Stimulated activated CD8-positive, alpha-beta memory T cell treated with anti-CD3 and anti-CD28 coated beads, Interleukin-12 subunit alpha, Interleukin-12 subunit beta, amount 100 ng/mL, for 4 hours (primary cell): ENCODE measurements at places on chromosomes 1 and 21.

- no peak for DNase-seq
Observed at GRCh38 chr1:245046769-245047168, 108.0 kb upstream of the KIF26B start.

- DNase-seq: no peak
Observed at GRCh38 chr21:30232011-30232410, 16.1 kb upstream of the CLDN8 start.

DNA sequence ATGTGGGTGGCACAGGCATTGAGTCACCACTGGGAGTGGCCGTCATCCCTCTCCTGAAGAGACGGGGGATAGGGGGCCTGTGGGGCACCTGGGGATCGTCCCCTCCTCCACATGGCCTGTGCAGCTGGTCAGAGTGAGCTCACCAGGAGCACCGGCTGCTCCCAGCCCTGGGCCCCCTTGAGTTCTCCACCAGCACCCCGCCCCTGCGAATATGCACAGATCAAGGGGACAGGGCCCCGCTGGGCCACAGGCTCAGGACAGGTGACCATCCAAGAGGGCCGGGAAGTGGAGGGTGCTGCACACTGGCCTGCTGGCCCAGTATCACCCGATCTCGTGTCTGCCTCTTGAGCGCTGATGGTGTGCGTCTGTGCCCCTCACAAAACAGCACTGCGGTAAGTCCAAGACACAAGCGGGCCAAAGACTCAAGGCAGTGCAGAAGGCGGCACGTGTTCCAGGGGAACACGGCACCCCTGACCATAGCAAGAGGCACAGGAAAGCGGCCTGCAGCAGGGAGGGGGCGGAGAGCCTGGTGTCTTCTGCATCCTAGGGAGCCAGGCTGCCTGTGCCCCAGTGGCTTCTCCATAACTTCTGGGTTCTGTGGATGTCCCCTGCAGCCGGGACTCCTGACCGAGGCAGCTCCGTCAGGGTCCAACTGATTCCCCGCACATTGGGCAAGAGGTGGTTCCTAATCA lies 18.1 kb upstream of the TSPEAR start:
- no peak for DNase-seq

- no peak for DNase-seq
Observed at GRCh38 chr1:201849372-201850052, 20.6 kb downstream of the IPO9 start.

DNA sequence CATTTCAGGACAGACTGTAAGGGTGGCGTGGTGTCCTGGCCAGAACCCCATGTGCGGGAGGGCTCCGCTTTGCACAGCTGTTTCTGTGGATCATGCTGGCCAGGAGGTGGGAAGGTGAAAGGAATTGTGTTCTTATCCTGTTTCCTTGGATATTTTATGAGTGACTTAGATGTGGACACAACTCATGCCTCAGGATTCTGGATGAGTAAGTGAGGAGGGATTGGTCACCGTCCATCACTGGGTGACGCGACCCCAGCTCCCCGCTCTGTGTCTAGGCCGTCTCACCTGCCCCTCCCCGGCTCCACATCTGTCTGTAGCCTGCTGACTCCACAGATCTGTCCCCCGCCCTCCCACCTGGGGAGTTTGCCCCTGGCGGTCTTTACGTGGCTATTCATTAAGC lies 48.8 kb downstream of the PIK3CD start:
- no peak for DNase-seq

DNA sequence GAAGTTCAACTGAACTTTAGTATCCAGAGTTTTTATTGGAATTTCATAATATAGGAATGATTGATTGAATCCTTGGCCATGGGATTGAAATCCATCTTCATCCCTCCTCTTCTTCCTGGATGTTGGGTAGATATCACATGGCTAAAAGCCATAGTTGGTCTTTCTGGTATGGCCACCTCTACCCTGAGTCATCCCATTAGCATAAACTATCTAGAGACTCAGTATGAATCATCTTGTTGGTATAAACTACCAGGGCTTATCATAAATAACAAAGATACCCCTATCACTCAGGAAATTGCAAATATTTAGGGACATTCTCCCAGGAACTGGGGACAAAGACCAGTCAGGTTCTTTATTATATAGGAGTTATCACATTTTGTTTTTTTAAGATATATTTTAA lies 21.2 kb upstream of the ZP4 start:
- no peak for DNase-seq

- no peak for DNase-seq
Observed at GRCh38 chr1:176501599-176501998, 38.6 kb downstream of the PAPPA2 start.

- no peak for DNase-seq
Observed at GRCh38 chr1:185956881-185957280, 222.7 kb downstream of the HMCN1 start.

- no peak for DNase-seq
Observed at GRCh38 chr1:172827841-172828240, 168.9 kb downstream of the FASLG start.
